NCI-H1048 (cell line): ENCODE measurements at places on chromosomes 16 and 17.

DNA sequence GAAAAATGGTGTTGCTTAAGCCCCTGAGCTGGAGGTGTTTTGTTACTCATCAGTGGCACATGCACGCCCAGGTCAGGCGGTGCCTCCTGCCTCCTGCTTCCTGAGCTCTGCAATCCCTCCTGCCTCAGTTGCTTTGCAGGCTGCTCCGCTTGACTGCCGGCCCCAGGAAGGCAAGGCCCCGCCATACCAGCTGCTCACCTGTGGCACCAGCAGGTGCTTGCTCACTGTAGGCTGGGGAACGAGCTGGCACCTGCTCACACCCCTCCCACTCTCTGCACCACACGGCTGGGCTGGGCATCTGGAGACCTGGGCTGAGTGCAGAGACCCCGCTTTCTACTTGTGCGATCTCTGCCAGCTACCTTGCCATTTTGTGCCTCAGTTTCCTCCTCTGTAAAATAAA lies 200.2 kb downstream of the RBFOX3 start:
- DNase-seq = no peak

DNA sequence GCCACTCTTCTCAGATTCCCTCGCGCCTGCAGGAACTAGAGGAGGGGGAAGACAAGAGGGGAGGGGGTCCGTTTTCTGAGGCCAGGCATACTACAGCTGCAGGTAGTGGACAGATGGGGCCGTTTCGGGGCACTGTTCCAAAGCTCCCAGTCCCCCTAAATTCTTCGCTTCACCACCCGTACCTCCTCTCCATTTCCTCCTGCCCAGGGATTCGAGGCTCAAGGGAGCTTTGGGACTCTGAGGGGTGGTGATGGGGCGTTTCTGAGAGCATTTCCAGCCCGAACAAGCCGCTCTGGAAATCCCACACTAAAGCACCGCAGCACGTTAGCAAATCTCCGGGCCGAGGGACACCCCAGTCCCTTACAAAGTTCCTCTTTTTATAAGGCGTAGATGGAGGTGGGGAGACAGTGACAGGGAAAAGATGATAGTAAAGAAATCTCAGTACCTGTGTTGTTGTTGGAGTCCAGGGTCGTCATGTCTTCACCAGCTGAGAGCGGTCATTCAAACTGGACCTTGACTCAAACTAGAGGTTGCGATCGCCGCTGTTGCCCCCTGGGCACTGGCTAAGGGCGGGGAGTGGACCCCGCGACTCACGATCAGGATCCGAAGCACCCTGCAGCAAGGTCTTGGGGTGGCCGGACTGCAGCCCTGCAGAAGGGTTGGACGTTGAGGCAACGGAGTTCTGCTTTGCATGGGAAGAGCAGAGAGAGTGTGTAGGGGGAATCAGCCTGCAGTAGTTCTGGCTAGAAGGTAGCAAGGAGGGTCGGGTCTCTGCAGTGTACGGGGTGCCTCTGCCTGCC lies 570 bp downstream of the NR1D1 start:
- DNase-seq = no peak

DNA sequence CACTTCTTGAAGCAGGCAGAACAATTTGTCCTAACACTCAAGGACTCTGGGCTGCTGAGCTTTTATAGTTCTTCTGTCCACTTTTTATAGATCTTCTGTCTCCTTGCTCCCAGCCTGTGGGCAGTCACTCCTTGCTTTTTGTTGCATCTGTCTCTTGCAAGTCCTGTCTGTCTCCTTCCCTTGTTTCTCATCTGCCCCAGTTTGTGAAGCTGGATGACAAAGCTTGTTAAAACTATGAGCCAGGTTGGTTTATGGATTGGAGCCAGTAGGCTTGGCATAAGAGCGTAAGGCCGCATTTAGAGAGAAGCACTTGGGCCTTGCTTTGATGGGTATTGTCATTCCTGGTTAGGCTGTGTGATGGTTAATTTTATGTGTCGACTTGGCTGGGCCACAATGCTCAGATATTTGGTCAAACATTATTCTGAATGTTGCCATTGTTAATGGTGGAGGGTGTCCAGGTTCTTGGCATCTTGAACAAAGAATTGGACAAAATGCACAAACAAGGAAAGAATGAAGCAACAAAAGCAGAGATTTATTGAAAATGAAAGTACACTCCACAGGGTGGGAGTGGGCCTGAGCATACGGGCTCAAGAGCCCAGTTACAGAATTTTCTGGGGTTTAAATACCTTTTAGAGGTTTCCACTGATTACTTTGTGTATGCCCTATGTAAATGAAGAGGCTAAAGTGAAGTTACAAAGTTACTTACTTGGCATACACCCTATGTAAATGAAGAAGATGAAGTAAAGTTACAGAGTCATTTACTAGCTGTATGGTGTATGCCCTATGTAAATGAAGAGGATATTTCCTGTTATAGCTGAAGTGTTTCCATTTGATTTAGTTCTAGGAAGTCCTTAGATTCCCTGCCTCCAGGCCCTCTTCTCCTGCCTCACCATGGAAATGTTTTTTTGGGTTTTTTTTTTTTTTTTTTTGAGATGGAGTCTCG lies 8.0 kb upstream of the CPPED1 start:
- no peak for DNase-seq

GRCh38 chr16:5678371-5678770 lies 580.8 kb upstream of the EEF2KMT start:
- no peak for DNase-seq

- DNase-seq = no peak
These were observed 22.0 kb downstream of the ZFPM1 start for GRCh38 chr16:88475037-88475436.

- DNase-seq = no peak
These were observed 51.8 kb downstream of the MYH3 start for GRCh38 chr17:10605221-10605783.

- no peak for DNase-seq
These were observed 41.0 kb downstream of the RAI1 start for GRCh38 chr17:17722081-17722905.

DNA sequence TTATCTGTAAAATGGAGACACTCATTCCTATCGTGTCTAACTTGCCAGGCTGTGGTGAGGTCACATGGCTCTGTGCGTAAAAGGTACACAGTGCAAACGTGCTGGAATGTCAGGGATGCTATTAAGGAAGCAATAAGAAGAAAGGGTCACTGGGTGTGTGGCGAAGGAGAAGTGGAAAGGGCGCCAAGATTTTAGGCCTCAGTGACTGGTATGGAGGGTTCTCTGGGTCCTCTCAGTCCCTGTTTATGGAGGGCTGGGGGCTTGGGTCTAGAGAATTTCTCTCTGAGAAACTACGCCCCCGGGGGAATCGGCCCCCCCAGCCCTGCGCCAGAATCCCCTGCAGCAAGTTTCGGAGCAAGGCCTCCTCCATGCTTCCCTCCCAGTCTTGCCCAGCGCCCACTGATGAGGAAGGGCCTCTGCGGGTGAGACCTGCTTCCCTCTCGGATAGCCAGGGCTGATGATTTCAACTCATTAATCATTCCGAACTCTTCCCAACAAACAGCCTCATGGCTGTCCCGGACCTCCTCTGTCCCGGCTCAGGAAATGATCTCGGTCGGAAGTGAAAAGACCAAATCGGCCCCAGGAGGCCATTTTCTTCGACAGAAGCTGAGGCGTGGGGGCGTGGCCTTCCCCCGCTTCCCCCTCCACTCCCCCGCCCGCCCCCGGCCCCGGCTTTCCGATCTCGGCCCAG lies 1.2 kb upstream of the HEXIM1 start:
- DNase-seq = no peak

DNA sequence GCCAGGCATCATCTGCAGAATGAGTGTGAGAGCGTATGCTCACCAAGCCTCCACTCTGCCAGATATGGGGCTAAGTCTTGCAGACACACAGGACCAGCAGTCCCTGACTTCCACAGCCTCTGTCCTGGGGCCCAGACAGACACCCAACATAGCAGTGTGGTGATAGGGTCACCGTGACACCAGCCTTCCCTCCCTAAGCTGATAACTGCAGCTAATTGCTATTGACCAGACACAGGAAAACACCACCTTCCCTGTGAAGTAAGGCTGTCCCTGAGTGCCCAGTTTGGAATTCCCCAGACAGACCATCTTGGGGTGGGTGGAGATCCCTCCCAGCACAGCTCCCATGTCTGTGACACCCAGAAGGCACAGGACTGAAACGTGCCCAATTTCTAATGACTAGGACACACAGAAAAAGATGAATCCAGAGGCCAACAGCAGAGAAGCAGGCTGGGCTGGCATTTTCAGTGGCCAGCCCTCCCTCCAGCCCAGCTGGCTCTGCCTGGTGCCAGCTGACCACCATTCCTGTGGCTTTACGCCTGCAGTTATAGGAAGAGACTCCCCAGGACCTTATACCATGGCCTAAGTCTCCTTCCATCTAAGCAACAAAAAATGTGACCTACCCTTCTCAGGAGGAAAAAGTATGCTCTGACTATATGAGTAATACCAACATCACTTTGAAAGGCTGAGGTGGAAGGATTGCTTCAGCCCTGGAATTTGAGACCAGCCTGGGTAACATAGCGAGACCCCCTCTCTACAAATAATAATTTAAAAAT lies 30.3 kb downstream of the ATPAF2 start:
- no peak for DNase-seq

GRCh38 chr16:4617880-4618279 lies 3.2 kb upstream of the UBALD1 start:
- DNase-seq = no peak

GRCh38 chr16:5895137-5895536 lies 797.5 kb upstream of the EEF2KMT start:
- no peak for DNase-seq

DNA sequence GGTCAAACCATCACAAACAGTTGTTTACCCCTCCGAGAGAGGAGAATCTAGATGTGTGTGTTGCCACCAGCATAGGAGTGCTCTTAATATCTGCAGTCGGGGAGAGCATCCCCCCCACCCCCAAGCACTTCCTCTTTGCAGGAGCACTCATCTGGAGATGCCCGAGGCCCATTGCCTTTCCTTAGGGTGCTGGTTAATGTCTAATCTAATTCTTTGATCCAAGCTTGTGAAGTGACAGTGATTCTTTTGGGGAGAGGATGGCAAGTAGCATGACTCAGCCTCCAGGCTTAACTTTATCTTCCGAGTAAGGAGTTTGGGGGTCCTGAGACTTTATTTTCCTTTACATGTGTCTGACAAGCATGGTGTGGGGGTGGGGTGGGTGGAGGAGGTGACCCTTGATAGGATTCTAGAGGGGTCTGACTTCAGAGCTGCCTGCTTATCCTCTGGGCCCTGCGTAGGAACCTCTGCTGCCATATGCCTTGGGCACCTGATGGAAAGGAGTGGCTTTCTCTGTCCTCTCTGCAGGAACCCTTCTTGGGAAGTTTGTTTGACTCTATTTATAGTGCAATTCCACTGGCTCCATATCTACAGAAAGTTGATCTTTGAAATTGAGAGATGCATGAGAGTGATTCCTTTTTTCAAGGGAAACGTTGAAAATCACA lies 207.1 kb downstream of the SPECC1 start:
- DNase-seq = no peak

DNA sequence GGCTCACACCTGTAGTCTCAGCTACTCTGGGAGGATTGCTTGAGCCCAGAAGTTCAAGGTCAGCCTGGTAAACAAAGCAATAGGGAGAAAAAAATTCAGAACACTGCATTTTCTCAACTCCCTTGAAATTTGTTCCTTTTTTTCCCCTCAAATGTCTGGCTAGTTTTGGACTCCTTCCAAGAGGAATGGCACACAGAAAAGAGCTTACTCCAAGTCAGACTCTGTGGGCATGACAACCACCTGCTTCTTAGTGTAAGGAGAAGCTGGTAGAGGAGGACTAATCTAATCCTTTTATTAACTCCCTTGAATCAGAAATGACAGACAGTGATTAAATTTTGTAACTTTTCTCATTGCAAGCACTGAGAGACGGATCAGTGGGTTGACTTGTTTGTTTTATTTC lies 27.9 kb upstream of the HYDIN start:
- no peak for DNase-seq

- no peak for DNase-seq
These were observed 166.0 kb downstream of the PHKB start for GRCh38 chr16:47627085-47627639.

DNA sequence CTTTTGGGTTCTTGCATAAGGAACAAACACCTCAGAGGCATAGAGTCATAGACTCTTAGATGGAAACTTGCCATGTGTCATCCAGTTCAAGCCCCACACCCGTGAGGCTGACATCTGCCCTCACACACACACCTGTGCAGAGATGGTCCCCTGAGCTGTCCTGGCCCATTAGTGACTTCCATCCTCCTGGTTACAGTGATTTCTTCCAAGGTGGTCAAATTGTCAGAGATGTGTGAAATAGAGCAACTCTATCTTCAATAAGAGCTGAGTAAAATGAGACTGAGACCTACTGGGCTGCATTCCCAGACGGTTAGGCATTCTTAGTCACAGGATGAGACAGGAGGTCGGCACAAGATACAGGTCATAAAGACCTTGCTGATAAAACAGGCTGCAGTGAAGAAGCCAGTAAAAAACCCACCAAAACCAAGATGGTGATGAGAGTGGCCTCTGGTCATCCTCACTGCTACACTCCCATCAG lies 342.2 kb upstream of the TNRC6C start:
- DNase-seq = no peak

DNA sequence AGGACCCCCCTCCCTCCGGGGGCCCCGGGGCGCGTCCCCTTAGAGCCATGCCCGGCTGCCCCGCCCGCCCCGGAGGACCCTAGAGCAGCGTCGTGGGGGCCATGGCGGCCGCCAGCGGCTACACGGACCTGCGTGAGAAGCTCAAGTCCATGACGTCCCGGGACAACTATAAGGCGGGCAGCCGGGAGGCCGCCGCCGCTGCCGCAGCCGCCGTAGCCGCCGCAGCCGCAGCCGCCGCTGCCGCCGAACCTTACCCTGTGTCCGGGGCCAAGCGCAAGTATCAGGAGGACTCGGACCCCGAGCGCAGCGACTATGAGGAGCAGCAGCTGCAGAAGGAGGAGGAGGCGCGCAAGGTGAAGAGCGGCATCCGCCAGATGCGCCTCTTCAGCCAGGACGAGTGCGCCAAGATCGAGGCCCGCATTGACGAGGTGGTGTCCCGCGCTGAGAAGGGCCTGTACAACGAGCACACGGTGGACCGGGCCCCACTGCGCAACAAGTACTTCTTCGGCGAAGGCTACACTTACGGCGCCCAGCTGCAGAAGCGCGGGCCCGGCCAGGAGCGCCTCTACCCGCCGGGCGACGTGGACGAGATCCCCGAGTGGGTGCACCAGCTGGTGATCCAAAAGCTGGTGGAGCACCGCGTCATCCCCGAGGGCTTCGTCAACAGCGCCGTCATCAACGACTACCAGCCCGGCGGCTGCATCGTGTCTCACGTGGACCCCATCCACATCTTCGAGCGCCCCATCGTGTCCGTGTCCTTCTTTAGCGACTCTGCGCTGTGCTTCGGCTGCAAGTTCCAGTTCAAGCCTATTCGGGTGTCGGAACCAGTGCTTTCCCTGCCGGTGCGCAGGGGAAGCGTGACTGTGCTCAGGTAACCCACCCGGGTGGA lies 759 bp downstream of the ALKBH5 start:
- DNase-seq = no peak

DNA sequence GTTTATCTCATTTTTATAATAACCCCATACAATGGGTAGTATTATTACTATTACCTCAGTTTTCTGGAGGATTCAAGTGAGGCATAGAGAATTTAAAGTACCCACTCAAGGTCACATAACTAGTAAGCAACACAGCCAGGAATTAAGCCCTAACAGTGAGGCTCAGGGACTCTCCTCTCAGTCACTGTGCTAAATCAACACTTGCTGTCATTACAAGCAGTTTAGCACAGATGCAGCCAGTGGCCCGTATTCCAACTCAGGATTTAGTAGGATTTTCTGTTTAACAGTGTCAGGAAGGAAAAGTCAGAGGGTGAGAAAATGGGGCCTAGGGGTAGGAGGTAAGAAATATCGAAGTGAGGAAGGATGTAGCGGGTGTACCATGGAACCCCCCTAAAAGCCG lies 536.9 kb downstream of the TMEM114 start:
- DNase-seq = no peak

- DNase-seq = no peak
These were observed 483.5 kb downstream of the CDH13 start for GRCh38 chr16:83110269-83110668.

GRCh38 chr16:89837014-89837546 lies 8.8 kb downstream of the SPIRE2 start:
- DNase-seq = no peak
